ENCODE measurements at places on chromosomes 6 and 20.

- no peak for DNase-seq
These were observed 5.1 kb upstream of the EPHA7 start for GRCh38 chr6:93424303-93425064.

DNA sequence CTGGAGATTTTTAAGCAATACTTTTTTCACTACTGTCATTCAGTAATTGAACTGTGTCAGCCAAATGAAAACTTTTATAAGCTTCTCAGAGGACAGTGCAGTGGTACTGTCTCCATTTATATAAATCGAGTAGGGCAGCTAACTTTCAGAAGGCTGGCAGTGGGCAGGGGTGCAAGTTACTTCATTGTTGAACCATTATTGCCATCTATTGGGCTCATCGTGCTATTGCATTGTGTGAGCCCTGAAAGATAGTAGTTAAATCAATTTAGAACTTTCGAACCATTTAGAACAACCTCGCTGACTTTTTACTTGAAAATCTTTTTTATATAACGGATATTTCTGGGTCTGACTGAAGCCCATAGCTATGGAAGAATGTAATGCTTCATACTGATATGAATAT is 347.8 kb upstream of the PLCB4 start:
- DNase-seq = peak; percentile 64

DNA sequence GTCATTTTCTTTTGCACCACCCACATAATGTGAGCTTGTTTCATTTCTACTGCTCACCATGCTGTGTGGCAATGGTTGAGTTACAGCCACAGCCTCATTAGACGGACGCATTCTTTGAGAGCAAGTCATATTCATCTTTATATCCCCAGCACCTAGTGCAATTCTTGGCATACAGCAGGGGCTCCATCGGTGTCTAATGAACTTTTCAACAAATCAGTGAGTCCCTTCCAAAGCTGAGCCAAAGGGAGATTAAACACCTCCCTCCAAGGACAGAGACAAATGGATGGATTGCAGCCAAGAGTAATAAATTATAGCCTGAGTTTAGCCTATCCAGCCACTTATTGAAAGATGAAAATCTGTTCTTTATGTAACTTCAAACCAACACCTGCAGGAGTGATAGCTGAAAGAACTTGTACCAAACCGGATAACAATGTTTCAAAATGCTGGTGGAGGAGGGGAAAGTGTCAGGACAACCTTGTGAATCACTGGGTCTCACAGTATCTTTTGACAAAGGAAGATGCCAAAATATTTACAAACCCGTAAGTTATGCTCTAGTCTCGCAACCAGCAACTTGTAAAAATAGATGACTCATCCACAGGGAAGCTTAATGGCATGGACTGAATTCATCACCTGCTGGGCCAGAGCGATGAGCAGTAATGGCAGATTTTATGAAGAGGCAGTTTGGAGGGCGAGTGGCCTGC is 139.0 kb downstream of the PXDC1 start:
- no peak for DNase-seq

DNA sequence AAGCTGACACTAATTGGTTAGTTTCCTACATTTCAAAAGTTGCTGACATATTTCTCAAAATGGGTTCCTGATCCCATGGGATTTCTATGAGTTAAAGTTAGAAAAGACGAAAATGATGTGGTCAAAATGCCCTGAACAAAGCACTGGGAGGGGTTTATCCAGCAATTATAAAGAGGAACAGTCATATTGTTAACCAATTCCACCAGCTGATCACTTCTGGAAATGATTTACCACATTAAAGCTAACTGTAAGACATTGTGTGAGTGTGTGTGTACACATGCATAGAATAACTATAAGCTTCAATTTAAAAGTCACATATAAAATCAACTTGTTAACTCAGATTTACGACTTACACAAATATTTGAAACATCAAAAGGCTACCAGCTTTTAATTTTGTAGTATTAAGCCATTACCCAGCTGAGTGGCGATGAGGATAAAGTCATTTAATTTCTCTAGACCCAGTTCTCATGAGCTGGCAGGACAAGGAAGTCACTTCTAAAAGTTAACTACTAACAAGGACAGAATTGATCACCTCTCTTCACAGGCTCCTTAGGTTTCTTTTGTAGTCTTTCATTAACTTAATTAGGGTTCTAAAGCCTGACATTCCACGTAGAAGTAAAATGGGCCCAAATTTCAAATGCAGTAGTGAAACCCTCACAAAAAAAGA is 40.4 kb downstream of the MAN1A1 start:
- DNase-seq = no peak

DNA sequence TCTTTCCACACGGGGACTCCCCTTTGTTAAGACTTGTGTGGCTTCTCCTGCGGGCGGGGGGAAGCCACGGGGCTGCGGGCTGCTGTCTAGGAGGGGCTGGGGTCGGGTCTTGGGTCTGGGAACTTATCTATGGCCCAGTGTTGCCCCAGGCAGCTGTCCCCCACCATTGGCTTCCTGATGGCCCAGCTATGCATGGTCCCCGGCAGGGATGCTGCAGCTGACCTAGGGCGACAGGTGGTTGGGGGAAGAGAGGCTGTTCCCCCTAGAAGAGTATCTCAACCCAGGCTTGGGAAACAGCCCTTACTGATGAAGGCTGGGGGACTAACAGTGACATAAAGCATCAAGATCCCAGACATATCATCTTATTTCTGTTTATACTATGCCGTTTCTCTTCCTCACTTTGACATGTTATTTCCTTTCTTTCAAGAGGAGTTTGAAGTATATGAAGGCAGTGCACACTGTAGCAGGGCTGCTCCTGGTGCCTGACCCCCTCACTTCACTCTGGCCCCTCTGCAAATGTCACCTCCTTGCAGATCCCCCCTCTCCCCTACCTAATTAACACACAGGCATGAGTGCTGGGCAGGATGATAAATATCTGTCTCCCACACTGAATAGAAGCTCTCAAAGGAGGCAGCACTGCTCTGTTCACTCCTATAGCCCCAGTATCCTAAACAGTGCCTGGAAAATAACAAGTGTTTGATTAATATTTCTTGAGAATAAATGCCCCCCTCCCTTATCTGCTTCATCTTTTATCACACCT is 87.0 kb downstream of the HIVEP2 start:
- DNase-seq = no peak

DNA sequence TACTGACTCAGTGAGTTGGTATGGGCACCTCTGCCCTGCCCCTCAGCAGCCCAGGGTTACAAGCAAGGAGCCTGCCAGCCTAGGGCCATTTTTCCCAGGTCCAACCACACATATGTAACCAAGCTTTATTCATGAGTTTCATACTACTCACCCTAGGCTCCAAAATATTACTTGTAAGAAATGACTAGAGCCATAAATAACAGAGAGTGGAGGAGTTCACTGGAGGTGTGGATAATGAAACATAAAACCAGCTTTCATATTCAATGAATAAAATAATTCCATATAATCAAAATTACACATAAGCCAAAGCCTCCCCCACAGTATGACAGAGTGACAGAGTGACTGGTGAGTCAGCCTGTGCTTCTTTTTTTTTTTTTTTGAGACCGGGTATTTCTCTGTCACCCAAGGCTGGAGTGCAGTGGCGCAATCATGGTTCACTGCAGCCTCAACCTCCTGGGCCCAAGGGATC is 229.8 kb upstream of the SASH1 start:
- DNase-seq = no peak

GRCh38 chr6:139588076-139588639 is 213.7 kb upstream of the CITED2 start:
- no peak for DNase-seq

Measured in right cardiac atrium (tissue), 5 donors.